Vagina (tissue), 2 donors: ENCODE measurements at places on chromosomes 1 and 21. TPM values are rescaled to one million over a fixed set of nuclear protein-coding genes. Genes with fewer than 3 reads are reported as not detected.

RBM11 gene
- total RNA-seq, result 2.5 TPM

DNA sequence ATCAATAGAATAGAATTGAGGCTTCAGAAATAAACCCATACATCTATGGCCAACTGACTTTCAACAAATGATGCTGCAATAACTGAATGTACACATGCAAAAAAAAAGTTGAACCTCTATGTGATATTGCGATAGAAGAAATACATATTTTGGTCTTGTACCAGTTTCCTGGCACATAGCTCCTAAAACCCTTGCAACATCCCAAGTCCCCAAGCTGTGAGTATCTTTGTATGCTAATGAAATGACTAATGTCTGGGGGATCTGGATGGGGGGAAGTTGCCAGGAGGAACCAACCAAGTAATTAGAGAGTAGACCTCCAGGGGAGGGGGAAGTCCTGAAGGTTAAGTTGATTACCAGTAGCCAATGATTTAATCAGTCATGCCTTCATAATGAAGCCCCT lies 24.4 kb downstream of the BLZF1 start:
- DNase-seq, result no peak

CLCA4 gene
- 44.0 TPM for total RNA-seq

- no peak for DNase-seq
Observed at GRCh38 chr1:42264511-42265190, 70.4 kb downstream of the FOXJ3 start.

TAF13 gene
- total RNA-seq, result 28.7 TPM

GRCh38 chr1:165369255-165369848 lies 12.8 kb upstream of the LMX1A start:
- no peak for DNase-seq

ADGRL4 gene
- total RNA-seq, result 17.7 TPM

PDC gene
- total RNA-seq, result not detected

DNA sequence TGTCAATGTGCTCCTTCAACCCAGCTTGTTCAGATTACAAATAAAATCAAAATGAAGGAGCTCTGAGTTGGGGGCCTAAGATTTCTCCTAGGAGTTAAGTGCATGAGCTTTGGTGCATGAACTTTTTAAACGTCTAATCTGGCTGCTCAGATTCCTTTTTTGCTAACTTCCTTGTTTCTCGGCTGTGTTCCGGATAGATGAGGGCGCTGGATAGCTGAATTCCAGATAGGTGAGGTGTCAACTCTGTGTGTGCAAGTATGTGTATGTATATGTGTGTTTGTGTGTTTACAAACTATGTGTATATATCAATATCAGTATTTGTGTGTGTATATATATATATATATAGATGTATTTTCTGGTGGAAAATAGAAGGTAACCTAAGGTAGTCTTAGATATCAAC lies 37.5 kb upstream of the RCAN3 start:
- DNase-seq, result no peak

GRCh38 chr1:230713915-230714764 lies at the start of gene AGT:
Gene AGT, minus strand, starts transcription at chr1:230714122. Its CDS starts 3,299 bp downstream, at chr1:230710823.
- no peak for DNase-seq

DNA sequence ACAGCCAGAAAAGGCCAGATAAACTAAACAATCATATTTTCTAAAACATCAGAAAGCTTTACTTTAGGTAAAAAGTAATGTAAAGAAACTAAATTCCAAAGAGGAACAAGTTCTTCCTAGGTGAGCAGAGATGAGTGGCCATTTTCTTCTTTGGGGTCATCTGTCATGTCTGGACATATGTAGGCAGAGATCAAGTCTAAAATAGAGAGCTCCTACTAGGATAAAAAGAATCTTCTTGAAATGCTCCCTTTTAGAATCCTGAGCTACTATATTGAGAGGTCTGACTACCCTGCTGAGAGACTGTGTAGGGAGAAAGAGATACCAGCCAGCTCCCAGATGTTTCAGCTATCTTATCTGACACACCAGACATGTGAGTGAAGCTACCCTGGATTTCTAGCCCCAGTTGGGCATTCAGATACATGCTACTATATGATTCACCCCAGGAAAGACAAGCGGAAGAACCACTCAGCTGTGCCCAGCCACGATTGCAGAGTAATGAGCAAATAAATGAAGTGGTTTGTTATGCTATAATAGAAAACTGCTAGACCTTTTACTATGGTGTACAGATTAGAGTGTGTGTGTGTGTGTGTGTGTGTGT lies 80.1 kb downstream of the TTLL7 start:
- DNase-seq, result no peak
